ENCODE measurements at places on chromosomes 5 and 9.

GRCh38 chr9:114363424-114363823 lies 24.4 kb downstream of the AKNA start:
- no peak for DNase-seq

- DNase-seq: no peak
Measured at GRCh38 chr5:167967494-167968177, 323.8 kb upstream of the WWC1 start.

- no peak for DNase-seq
Measured at GRCh38 chr5:61081741-61082140, 80.5 kb downstream of the SMIM15 start.

DNA sequence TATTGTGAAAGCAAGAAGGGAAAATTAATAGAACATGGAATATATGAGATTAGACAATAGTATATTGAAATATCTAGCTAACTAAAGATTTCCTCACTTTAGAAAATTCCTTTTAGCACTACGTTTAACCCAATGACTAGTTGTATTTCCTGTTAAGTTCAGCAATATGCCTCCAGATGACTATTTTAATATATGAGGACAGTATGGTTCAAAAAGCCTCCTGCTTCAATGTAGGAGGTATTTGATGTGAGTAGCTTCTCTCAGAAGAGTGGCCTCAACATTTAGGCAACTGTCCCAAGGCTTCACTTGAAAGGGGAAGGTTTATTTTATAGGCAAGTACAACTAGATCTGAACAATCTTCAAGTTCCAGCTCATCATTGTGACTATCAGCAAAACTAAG lies 2.0 kb upstream of the MEF2C start:
- DNase-seq: no peak

GRCh38 chr9:15606643-15607472 lies 54.0 kb downstream of the CCDC171 start:
- no peak for DNase-seq

GRCh38 chr9:101167490-101168134 lies 139.1 kb downstream of the PLPPR1 start:
- DNase-seq: no peak

DNA sequence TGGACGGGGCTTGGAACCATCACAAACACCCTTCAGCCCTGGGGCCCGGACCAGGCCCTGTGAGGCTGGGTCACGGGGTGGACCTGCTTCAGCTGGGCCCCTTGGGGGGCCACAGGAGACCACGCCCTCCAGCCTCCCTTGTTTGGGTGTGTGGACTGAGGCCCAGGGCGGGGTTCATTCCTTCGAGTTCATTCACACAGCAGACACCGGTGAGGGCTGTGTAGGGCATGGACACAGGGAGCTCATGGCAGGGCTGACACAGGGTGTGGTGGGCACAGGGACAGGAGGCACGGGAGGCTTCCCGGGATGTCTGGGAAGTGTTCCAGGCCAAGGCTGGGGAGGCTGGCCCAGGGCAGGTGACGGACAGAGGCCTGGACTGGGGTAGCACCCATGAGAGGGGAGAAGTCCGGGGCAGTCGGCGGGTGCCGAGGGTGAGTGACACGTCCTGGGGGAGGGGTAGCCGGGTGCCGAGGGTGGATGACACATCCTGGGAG lies 8.9 kb downstream of the DNLZ start:
- DNase-seq: no peak

GRCh38 chr5:144191998-144192397 lies 21.3 kb downstream of the KCTD16 start:
- DNase-seq: no peak

GRCh38 chr5:145345511-145346287 lies 489.4 kb downstream of the PRELID2 start:
- no peak for DNase-seq

DNA sequence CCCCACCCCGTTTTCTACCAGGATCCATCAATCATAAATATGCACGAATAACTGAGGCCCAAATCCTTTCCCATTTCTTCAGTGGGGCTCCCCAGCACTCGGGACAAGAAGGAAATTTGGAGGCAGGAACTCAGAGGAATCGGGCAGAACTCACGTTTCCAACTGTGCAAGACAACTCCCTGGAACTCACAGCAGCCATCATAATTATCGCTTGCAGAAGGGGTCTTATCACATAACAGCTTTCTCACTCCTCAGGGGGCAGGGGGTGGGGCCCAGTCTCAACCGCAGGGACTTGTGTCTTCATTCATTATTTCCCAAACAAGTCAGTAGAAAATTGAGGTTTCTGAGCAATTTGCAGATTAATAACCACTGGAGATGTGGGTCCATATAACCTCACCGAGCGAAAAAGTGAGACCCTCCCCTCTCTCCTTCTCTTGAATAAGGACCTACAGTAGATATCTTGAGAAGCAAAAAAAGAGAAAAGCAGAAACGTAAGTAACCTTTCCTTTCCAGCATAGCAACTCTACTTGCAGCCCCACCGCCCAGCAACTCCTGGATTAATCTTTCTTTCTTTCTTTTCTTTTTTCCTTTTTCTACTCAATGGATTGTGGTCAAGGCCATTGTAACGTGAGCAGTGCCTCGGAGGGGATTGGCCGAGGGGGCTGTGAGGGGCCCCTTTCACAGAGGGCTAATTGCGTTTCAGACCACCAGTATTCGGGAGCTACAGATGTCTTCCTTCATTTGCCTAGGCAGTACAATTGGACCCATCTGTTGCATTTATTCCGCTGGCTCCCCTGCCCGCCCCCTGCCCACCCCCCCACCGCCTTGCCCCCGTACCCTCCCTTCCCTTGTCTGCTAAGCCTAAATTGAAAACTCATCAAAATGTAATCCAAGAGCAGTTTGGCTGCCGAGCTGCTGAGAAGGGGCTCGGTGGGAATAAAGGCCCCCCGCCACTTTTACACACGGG lies 24.7 kb upstream of the TIFAB start:
- no peak for DNase-seq

DNA sequence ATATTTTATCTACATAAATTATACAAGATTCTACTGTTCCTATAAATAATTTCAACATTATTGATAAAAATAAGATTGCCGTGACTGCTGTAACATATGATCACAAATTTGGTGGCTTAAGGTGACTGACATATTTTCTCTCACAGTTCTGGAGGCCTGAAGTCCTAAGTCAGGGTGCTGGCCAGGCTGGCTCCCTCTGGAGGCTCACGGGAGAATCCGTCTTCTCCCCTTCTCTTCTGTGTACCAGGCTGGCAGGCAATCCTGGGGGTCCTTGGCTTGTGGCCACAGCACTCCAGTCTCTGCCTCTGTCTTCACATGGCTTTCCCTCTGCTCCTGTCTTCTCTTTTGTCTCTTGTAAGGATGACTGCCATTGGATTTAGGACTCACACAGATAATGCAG lies 31.7 kb upstream of the IRX2 start:
- DNase-seq: no peak

- no peak for DNase-seq
Measured at GRCh38 chr5:181265092-181265671, 4.2 kb upstream of the TRIM52 start.

- DNase-seq: no peak
Measured at GRCh38 chr5:13945271-13945670, 783 bp upstream of the DNAH5 start.

DNA sequence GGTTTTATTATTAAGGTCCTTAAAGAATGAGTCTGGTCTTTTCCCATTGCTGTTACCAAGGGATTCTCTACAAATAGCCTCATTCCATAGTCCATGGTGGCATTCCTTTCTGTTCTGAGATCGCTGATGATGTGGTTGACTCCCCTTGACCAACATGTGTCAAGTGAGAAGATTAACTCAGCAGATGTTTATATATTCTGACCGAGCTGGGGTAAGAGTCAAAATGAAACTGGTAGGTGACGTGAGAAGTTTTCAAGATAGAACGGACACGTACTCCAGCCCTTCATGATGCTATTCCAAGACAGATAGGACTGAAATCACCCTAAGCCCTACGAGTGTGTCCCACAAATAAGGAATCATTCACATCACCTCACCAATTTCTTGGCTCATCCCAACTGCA lies 155.5 kb upstream of the WWC1 start:
- DNase-seq: no peak

GRCh38 chr5:148932355-148932935 lies 106.0 kb downstream of the ADRB2 start:
- DNase-seq: no peak

DNA sequence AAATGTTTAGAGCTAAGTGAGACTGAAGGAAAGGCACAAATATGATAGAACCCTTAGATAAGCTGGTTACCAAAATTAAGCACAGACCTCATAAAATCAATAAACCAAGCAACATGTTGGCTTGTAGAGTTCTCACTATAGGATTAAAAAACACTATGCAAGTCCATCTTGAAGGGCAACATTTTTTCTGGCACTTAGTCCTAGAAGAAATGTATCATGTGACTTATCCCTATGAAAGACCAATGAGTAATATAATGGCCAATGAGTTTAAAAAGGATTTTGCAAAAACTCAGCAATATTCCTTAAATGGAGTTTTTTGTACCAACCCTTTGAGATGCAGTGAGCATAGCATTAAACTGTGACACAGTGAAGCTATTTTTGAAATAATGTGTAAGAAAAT lies 216.3 kb upstream of the ADRA1B start:
- no peak for DNase-seq

GRCh38 chr5:168987543-168988300 lies 313.2 kb downstream of the SLIT3 start:
- peak; percentile 37 for DNase-seq

GRCh38 chr5:150648294-150649107 lies 8.0 kb downstream of the SYNPO start:
- no peak for DNase-seq

- no peak for DNase-seq
Measured at GRCh38 chr9:127523312-127523851, 72.1 kb downstream of the LRSAM1 start.

DNA sequence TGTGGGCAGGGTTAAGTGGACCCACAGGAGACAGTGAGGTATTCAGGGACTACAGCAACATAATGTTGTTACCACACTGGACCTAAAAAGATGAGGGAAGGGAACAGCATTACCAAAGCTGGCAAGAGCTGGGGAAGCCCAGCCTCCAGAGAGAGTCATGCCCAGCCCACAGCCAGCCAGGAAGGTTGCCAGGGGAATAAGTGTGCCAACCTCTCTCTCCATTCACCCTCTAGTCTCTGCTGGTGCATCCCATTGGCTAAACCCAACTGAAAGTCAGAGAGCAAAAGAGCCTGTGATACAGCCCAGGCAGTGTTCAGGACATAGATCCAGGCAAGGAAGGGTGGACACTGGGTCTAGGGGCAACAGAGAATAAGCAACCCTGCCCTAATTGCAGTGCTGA lies 35.8 kb upstream of the AFAP1L1 start:
- DNase-seq: no peak

GRCh38 chr5:146173597-146173996 lies 8.9 kb downstream of the LARS1 start:
- no peak for DNase-seq

DNA sequence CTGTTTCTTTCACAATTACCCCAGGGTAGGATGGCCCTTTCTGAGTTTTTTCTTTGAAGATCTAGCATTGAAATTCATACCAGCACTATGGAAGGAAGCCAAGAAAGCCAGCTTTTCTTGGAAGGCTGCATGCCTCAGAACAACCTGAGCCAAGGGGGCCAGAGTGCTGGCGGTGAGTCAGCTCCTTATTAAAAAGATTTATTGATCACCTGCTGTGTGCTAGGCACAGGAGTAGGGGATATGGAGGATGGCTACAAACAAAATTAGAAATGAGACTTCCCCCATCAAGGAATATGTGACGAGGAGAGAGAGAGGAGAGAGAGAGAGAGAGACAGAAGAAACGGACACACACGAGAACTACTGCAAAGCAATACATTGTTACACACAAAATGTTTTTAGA lies 184.6 kb upstream of the PUM3 start:
- DNase-seq: no peak

GRCh38 chr5:171496456-171496855 lies 77.0 kb downstream of the FGF18 start:
- no peak for DNase-seq

DNA sequence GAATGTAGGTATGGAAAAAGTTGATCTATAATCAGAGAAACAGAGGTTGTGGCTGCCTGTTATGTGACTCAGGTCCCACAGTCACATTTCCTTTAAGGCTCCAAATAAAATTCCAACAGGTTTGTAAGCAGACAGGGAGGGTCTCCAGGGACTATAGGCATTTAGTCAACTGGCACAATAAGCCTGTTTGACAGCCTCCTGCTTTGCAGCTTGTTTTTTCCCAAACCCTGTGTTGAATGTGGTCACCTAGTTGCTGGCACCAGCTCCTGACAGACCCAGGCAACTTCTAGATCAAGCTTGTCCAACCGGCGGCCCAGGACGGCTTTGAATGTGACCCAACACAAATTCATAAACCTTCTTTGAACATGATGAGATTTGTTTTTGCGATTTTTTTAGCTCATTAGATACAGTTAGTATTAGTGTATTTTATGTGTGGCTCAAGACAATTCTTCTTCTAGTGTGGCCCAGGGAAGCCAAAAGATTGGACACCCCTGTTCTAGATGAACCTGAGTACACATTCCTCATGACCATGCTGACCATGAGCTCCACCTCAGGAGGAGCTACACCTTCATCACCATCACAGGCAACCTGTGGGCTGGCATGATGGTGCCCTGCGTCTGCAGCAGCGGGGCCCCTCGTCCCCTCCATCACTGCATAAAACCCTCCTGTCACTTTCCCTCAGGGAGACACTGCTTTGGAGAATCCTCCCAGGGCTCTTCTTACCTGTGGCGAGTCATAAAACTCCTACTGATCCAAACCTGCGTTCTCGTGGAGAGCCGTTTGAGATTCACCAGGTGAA lies 15.7 kb upstream of the GRHPR start:
- no peak for DNase-seq

DNA sequence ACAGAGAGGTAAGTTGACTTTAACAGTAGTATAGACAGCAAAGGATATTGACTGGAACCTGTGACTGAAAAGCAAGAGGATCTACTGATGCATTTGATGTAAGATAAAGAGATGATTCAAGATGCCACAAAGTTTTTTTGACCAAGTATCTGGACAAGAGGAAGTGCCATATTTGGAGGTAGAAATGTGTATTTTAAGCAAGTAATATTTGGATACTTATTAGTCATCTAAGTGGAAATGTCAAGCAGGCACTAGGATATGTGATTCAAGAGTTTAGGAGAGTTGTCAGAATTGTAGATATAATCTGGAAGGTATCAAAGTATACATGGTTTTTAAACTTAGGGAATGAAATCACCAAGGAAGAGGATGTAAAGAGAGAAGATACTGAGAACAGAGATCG lies 686.1 kb upstream of the CHD1 start:
- DNase-seq: no peak

- DNase-seq: no peak
Measured at GRCh38 chr5:86757824-86758223, 140.1 kb downstream of the COX7C start.

All from stimulated activated CD8-positive, alpha-beta memory T cell treated with anti-CD3 and anti-CD28 coated beads, Interleukin-15, amount 100 ng/mL, for 1 hour (primary cell).